NCI-H345 (cell line): ENCODE measurements at places on chromosomes 12 and 14.

- DNase-seq: peak; percentile 44
Measured at GRCh38 chr14:74302152-74302628, 544 bp downstream of the ABCD4 start.

DNA sequence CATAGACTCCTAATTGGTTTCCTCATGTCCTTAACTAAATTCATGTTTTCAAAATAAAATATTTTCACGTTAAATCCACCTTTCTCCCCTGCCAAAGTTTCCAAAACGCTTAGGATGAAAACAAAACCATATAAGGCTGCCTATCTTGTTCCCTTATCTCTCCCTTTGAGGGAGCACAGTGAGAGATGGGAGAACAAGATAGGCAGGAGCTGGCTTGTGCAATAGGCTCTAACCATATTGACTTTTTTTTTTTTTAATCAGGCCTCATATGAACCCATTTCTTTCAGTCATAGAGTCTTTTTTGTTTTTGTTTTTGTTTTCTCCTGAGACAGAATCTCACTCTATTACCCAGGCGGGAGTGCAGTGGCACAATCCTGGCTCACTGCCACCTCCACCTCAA, 184.9 kb downstream of the NRXN3 start:
- no peak for DNase-seq

DNA sequence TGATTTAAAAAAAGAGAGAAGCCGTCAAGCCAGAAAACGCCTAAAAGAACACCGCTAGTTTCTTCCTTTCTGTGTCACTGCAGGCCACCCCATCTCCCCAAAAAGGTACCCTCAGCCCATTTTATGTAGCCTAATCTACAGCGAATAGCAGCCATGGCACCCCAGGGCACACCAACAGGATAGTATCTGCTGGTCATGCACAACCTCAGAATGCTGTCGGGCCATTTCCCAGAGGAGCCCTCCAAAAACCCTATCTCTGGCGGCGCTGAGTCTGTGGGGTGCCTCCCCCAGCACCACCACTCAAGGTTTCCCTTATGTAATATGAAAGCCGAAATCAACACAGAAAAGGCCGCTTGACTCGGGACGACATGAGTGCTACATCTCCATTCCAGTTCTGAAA, 98.9 kb downstream of the BCL11B start:
- DNase-seq: no peak

- DNase-seq: no peak
Measured at GRCh38 chr12:108040947-108041346, 88.1 kb upstream of the WSCD2 start.

- no peak for DNase-seq
Measured at GRCh38 chr12:28908646-28909045, 240.4 kb upstream of the FAR2 start.

DNA sequence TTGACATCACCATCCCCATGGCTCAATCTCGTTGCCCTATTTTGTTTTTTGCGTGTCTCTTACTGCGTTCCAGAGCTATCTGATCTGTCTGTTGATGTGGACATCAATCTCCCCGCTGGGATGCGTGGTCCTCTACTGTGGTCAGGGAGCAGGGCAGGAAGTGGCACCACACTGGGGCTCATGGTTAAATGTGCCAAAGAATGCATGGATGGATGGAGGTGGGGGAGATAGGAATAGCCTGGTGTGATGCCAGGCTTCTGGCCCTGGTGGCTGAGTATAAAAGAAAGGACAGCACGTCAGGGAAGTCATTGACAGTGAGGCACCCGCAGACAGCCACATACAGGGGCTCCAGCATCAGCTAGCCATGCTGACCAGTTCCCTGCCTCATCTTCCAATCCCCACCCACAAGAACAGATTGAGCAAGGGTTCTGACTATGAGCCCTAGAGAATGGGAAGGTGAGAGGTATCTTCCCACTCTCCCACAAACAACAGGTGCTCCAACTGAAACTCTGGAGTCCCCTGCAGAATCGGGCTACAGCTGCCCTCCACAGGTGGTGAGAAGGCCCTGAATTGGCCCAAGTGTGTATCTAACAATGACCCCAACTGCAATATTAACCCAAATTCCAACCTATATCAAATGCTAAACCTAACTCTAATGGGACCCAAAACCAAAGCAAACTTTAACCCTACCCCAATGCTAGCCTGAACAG, 2.7 kb upstream of the BEGAIN start:
- DNase-seq: no peak

DNA sequence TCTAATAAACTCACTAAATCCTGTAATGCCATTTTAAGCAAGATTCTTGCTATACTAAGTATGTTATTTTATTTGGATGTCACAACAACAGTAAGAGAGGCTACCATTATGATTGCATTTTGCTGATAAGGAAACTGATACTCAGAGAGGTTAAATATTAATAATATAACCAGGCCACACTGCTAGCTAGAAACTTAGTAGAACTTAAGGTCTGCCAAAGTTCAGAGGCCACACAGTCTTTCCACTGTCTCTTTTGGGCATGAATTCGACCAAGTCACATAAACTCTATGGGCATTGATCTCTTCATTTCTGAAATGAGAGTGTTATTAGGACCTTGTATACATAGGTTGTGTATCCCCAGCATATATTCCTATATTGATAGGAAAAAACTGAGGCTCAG, 147.9 kb downstream of the SYNE2 start:
- DNase-seq: no peak

DNA sequence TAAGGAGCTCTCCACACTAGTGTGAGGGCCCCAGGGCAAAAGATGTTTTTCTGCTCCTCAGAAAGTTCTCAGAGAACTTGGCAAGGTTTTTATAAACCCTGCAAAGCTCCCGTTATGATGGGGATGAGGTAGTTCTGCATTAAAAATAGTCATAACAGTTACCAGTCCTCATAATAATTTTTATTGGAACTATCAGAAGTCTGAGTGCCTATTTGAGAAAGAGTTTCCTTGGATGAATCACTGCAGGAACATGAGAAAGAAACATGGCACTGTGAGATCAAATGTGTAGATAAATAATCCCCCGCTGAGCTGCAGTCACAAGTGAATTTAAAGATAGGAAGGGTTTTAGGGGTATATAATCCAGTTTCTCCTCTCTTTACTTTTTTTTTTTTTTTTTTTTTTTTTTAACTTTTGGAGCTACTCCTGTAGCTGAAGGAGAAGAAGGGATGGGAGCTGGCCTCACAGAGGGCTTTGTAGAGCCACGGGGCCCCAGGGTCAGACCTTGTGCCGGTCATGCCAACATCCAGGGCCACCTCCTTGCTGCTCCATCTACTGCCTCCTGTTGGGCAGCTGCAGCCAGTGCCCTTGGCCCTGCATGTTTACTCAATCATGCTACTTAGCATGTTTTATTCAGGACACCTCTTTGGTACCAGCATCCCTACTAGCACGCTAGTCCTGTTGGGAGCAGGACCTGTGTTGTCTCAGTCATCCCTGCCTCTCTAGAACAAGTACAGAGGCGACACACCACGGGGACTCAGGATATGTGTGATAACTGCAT, 39.5 kb downstream of the EVL start:
- no peak for DNase-seq

- peak; percentile 45 for DNase-seq
Measured at GRCh38 chr14:102749393-102750305, 27.6 kb upstream of the TRAF3 start.

- no peak for DNase-seq
Measured at GRCh38 chr14:104804481-104805325, 3.8 kb downstream of the ZBTB42 start.

DNA sequence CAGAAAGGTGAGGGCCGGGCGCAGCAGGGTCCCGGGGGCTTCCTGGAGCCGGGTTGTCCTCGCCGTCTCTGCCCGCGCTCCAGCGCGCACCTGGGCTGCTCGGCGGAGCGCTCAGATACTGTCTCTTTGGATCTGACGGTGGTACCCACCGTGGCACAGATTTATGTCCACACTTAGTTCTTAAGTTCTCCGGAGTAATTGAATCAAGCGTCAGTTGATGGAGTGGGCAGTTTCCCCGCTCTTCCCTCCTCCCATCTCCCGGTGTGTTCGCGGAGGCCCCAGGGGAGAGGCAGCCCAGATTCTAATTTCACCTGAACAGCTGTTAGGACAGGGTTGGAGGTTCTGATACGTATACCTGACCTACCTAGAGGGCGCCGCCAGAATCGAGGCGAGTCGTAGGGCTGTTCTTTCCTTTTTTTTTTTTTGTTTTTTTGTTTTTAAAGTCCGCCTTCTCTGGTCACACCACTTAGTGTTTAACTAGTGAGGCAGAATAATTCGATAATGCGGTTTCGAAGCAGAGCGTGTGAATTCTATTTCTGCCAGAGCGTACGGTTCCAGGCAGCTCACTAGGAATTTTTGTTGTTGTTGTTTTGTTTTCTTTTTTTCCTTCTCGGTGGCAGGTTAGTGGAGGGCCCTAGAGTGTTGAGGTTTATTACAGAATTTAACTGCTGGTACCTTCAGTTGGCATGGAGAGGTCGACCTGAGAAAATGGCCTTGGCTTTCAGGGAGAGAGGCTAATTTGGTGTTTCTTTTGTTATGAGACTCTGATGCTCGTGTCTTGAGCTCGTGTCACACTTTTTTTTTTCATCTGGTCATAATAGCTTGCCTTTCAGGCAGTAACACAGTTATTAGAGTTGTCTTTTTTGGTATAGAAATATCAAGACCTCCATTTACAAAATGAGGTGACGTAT, 22.3 kb upstream of the GNS start:
- peak; percentile 62 for DNase-seq

GRCh38 chr12:48814262-48815125, 3.8 kb upstream of the CACNB3 start:
- peak; percentile 32 for DNase-seq

DNA sequence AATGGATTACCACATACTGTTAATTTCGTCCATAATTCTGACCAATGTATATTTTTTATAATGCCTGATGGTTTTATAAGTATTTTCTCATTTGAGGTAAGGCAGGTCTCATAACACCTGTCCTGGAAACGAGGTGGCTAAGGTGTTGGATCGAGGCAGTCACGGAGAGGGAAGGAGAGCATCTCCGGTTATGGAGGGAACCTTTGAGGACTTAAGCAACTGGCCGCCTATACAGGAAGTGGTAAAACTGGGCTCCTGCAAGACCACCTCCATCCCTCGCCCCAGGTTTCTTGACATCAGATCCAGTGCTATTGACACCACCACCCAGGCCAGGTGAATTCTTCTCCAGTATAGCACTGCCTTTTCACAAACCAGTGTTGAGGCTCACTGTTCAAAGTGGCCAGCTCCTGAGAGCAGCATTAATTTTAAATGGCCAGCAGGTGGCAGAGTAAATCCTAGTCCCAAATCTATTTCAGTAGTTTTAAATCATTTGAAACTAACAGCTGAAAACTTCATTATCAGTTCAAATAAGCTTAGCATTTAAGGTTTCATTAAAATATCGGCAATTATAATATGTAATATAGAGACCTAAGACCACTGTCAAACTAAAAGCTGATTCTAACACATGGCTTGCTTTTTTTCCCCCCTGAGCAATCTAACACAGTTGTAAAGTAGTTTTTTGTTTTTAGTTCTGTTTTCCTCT, 100.8 kb downstream of the PPM1A start:
- DNase-seq: peak; percentile 69

DNA sequence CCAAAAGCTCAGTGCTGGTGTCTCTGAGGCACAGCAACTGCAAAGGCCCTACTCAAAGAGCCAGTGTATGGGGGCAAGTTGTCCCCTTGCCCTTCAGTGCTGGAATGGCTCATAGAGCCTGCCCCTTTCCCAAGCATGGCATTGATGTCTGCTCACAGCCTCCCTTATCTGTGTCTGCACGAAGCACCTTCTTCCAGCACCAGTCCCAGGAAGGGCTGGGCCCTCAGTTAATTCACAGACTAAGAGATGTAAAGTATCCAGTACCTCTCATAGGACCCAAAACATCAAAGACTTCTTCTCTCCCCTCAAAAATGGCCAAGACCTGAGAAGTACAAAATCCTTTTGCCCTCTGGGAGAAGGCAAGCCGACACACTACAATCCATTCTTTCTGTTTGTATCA, 1.6 kb upstream of the CMAS start:
- no peak for DNase-seq

DNA sequence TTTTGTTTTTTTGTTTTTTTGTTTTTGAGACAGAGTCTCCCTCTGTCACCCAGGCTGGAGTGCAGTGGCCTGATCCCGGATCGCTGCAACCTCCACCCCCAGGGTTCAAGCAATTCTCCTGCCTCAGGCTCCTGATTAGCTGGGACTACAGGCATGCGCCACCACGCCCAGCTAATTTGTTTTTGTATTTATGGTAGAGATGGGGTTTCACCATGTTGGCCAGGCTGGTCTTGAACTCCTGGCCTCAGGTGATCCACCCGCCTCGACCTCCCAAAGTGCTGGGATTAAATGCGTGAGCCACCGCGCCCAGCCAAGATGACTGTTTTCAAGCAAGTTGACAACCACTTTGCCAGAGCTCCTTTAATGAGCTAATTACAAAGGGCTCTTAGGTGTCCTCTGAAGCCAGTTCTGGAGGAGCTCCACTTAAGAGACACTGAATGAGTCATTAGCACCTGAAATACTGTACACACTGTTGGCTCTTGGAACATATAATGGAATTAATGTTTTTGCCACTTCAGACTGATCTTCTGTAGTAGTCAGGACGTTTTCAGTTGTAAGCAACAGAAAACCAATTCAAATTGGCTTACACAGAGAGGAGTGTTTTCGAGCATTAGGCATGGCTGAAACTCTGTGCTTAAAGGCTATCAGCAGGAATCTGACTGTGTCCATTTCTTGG, 55.4 kb upstream of the MED13L start:
- DNase-seq: no peak

DNA sequence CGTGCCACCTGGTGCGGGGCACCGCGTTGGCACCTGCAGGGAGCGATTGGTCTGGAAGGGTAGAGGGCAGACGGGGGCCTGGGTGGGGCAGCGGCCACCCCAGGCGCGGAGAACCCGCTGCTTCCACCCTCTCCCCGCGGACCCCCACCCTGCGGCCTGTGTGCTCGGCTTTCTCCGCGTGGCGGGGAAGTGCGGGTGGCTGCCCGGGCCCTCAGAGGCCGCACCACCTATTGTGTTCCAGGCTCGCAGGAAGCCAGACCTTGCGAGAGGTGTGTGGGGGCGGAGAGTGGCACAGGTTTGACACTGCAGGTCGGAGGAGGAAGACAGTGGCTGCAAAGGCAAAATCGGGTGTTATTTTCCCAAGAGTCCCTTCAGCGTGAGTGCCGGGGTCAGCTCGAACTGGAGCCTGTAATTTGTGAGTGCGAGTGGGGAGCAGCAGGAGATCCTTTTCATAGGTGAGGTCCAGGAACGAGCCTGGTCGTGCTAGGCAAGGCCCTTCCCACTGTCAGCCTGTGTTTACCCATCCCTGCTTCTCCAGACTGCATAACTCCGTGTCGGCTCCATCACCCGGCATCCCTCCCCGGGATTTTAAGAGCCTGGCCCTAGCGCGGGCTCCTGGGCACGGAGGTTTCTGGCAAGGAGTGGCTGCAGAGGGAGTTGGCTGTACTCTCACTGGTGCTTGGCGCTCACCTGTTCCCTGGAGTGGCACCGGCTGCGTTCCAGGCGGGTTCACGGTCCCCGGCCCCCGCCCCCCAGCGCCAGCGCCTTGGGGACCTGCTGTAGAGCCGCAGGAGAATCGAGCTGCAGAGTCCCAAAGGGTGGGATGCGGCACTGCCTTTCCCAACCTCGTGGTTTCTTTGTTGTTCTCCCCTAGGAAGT, 935 bp downstream of the TBC1D30 start:
- peak; percentile 80 for DNase-seq

- no peak for DNase-seq
Measured at GRCh38 chr14:58746261-58746660, 108.5 kb downstream of the DACT1 start.
